ENCODE measurements at places on chromosomes 4 and X. TPM values are rescaled to one million over a fixed set of nuclear protein-coding genes. Genes with fewer than 3 reads are reported as not detected.

The RNF128 gene
- total RNA-seq, result not detected

The P2RY4 gene
- 0.21 TPM for total RNA-seq

The SPON2 gene
- total RNA-seq, result 14.9 TPM

The ABCG2 gene
- total RNA-seq, result 0.57 TPM

The DCAF8L2 gene
- total RNA-seq, result not detected

The TKTL1 gene
- 1.5 TPM for total RNA-seq

The RP2 gene
- 12.8 TPM for total RNA-seq

The SMR3B gene
- total RNA-seq, result not detected

The SLC34A2 gene
- total RNA-seq, result not detected

The ADRA2C gene
- not detected for total RNA-seq

The SHROOM2 gene
- not detected for total RNA-seq

The DCAF12L2 gene
- not detected for total RNA-seq

The LIMCH1 gene
- not detected for total RNA-seq

The CHRDL1 gene
- not detected for total RNA-seq

The MSL3 gene
- total RNA-seq, result 49.7 TPM

The MMGT1 gene
- total RNA-seq, result 16.4 TPM

The SPIN2A gene
- total RNA-seq, result 0.63 TPM

The CXCL13 gene
- total RNA-seq, result not detected

The MAGEC2 gene
- not detected for total RNA-seq

The IRF2 gene
- 59.7 TPM for total RNA-seq

The PTPN13 gene
- total RNA-seq, result 0.16 TPM

Measured in activated CD8-positive, alpha-beta T cell treated with anti-CD3 and anti-CD28 coated beads, Interleukin-2, amount 10 ng/mL, durations not matched to agents 7 days and 5 days (primary cell).